Hematopoietic multipotent progenitor cell treated with erythropoietin and hydrocortisone succinate and interleukin-3 and kit ligand, for 17 days (in vitro differentiated cells): ENCODE measurements at places on chromosomes 5 and 9.

DNA sequence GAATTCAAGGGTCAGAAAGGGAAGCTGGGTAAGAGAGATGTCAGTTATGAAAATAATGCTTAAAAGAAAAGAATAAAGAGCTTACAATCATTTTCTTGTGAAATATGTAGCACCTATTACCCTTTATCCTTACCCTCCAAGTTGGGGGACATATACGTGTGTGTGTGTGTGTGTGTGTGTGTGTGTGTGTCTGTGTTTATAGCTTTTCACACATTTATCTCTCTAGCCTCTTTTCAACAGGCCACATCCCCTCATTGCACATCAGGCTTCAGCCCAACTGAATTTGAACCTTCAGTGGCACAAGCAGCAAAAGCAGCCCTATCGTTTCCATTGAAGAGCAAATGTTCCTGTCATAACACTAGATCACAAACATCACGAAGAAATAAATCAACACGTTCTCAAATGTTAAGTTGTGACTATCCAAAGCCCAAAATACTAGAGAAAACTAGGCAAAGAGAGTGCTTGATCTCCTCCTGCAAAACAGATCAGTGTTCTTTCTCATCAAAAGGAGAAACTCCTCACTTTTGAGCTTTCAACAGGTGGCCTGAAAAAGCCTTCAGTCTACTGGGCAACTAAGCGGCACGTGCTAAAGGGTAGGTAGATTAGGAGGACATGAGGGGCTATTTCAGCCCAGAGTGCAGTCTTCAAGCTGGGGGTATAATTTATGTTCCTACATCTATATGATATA lies 416.4 kb downstream of the EFNA5 start:
- no peak for DNase-seq

DNA sequence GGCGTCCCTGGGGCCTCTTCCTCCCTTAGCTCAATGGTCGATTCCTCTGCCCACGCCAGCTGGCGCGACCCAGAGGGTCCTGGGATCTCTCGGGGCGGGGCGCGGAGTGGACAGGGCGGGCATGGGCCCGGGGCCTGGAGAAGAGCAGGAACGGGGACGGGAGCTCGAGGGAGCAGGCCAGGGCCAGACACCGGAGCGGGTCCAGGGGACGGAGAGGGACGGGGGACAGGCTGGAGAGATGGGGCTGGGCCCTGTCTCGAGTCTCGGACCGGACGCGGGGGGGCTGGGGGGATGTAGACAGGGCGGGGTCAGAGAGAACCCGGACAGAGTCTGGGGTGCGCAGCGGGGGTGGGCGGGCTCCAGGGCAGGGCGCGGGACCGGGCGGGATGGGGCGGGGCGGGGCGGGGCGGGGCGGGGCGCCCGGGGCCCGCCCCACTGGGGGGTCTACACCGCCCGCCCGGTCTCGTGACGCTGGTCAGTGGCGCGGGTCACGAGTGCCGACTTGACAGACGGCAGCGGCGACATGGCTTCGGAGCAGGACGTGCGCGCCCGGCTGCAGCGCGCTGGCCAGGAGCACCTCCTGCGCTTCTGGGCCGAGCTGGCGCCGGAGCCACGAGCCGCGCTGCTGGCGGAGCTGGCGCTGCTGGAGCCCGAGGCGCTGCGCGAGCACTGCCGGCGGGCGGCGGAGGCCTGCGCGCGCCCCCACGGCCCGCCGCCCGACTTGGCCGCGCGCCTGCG lies at the start of gene UAP1L1:
Gene UAP1L1, plus strand, starts transcription at position 508 of the 738 bp plus-strand sequence. Its CDS starts 16 bp downstream, at position 524.
- DNase-seq = peak; percentile 28

DNA sequence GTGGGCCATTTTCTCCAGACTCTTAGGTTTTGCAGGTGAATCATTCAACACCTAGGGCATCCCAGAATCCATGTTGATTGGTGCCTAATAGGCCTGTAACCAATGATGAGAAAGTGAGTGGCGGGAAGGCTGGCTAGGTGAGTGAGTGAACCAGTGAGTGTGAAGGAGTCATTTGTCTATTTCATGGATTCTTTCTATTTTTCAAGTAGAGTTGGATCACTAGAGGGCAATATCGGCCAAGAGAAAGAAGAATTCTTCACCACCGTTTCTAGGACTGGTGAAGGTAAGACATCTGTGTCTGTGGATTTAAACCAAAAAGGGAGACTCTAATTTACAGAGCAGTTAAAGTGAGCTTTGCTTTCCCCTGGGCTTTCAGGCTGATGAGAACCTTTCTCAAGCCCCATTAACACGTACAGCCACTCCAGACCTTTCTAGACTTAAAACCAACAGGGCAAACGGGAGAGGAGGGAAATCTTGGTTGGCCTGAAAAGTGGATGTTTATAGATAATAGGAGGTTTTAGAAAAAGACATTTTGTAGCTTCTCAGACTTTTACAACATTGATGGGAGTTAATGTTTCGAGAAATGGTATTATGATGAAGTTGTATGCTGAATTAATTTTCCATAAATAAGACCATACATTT lies 114.3 kb upstream of the IL12B start:
- peak; percentile 11 for DNase-seq

- no peak for DNase-seq
Measured at GRCh38 chr9:87181670-87182069, 234.4 kb upstream of the GAS1 start.

GRCh38 chr5:14281746-14282181 lies 138.6 kb downstream of the TRIO start:
- DNase-seq = no peak

GRCh38 chr9:18606281-18606680 lies 132.3 kb downstream of the ADAMTSL1 start:
- no peak for DNase-seq

- DNase-seq = no peak
Measured at GRCh38 chr5:155897761-155898160, 429.2 kb upstream of the SGCD start.

DNA sequence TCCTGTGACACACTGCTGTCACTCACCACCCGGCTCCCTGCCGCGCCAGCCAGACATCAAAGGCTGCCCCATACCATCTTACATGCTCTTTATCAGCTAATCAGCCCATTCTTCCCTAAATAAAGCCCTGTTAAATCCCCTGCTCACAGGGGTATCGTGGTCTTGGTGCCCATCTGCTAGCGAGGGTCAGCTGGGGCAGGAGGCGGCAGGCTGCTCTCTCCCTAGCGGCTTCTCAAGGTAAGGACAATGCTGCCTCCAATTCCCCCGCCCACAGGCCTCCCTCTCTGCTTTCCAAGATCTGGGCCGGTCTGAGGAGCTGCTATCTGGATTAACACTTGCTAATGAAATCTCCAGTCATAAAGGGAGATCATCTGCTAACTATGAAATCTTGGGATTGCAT lies 26.8 kb downstream of the BARHL1 start:
- DNase-seq = no peak

GRCh38 chr9:72955571-72955970 lies 2.7 kb upstream of the ALDH1A1 start:
- DNase-seq = no peak

DNA sequence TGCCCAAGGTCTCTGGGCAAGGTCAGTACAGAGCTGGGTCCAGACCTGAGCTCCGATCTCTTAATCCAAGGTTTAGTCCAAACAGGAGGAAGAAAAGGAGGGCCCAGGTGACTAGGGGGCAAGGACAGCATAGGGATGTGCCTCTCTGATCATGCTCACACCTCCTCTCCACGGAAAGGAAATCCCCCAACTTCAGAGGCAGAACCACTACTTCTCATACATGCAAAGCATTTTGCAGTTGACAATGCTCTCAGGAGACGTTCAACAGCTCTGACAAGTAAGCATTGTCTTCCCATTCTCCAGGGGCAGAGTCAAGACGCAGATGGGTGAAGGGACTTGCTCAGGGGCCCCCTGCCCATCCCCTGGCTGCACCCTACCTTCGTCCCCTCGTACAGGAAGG lies 8.7 kb upstream of the CORO2A start:
- DNase-seq = no peak

DNA sequence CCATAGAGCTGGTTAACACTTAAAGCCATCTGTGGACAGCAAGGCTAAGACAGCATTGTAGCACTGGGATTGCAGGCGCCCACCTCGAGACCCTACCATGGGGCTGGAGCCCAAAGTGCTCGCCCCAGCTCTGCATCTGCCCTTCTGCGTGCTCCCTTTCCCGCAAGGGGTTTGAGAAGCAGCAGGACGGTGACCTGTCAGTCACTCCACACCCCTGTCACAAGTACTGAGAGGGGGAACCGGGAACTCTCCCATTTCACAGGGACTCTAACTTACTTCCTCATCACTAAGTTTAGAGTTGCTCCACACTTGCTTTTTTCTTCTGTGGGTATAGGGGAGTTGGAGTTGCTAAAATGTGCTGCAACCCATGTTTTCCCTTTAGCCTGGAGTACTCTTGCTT lies 273.2 kb downstream of the SMARCA2 start:
- no peak for DNase-seq

GRCh38 chr9:6884101-6884500 lies 126.3 kb downstream of the KDM4C start:
- DNase-seq = no peak

DNA sequence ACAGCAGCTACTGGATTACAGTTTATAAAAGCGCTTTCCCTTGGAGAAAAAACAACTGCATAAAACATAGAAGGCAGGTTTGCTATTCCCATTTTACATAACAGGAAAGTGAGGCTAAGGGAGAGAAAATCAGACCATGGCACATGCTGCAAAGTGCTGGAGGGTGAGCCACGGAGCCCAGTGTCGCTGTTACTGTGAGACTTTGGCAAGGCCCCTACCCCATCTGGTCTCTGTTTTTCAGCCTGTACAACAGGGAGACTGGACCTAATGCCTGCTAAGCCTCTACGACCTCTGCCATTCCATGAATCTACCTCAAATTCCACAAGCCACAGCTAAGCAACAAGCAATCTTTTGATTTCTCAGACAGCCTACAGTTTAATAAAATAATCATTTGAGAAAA lies 139.2 kb downstream of the GABBR2 start:
- DNase-seq = no peak

GRCh38 chr9:132216861-132217619 lies 55.2 kb downstream of the NTNG2 start:
- DNase-seq = no peak

DNA sequence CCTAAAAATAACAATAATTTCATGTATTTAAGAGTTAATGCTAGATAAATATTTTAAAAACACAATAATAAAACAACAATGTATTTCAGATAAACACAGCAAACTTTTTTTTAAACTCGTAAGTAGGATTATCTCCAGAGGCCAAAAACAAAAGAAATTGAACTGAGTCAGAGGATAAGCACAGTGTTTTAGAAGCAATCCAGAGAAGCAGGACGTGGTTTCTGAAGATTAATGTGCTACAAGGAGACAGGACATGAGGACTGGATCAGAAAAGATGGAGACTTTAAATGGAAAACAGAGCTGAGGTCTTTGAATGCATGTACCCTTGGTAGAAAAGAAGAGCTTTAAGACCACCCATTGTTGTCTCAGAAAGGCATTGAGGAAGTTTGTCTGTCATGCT lies 491.2 kb upstream of the TLE4 start:
- DNase-seq = no peak

DNA sequence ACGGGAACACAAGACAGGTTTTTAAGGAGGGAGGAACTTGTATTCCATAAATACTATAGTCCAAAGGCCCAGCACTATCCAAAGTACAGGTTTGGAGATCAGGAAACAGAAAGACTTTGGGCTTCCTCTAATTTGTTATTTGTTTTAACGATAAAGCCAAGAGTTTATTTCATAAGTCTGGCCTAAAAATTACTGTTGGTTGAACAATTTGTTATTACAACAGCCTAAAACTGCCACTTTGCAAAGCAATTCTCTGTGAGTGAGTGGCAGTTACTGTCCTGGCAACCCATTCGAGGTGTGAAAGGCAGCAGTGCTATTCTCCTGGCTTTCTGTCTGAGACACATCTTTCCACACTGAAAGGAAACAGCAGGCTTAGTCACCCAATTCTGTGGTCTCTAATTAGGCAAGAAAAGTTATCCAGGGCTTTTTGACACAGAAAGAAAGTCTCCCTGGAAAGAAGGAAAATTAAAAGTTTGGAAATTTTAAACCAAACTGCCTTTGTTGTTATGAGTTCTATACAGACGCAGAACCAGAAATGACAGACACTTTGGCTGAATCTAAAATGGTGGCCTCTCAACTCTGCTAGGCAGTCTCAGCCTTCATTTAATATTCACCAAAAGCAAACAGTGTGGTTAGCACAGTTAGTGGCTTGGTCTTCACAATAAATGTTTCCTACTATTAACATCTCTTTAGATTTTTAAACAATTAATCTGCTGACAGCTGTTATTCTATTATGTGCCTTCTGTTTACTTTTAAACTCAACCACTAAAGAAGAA lies 33.9 kb downstream of the PSMB7 start:
- DNase-seq = no peak

- no peak for DNase-seq
Measured at GRCh38 chr9:90029386-90029785, 424.6 kb downstream of the GADD45G start.

GRCh38 chr9:109466623-109467590 lies 31.2 kb downstream of the PTPN3 start:
- DNase-seq = no peak

DNA sequence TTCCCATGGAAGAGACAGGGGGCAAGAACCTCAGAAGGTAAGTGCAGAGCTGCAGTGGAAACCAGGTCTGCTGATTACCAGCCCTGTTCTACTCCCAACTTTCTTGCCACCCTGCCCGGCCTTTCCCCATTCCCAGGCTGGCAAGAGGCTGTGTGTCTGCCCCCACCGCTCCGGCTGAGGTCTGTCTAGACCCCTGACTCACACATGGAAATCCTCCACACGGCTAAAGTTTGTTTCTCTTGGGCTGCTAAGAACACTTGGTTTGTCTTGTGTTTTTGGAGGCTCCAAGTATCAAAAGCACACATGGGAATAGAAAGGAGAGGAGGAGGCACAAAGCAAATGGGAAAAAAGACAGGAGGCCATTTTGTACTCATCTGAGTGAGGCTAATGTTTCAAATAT lies 168.3 kb downstream of the GABBR2 start:
- no peak for DNase-seq

- DNase-seq = no peak
Measured at GRCh38 chr5:112491257-112491656, 72.2 kb upstream of the EPB41L4A start.

GRCh38 chr5:31214229-31214628 lies 20.7 kb downstream of the CDH6 start:
- no peak for DNase-seq

- no peak for DNase-seq
Measured at GRCh38 chr9:129665389-129665775, at the start of gene PRRX2. Gene PRRX2, plus strand, starts transcription at chr9:129665647. Its CDS starts 221 bp downstream, at chr9:129665868.

DNA sequence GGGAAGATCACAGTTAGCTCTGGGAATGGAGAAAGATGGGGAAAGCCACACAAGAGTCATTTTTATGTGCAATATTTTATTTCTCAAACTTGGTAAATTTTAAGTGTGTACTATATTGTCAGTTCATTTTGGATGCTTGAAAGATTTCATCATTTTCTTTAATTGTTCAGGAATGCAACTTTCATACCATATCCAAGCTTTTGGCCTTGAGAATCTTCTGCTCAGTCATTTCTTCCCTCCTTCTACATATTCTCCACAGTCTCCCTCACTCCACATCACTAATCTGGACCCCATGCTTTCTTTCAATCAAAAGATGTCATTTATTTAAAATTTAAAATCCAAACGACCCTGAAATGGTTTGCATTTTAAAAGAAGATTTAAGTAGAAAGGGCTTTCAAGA lies 135.4 kb downstream of the FAM114A2 start:
- DNase-seq = no peak

GRCh38 chr9:114303571-114303970 lies 19.3 kb upstream of the ORM1 start:
- DNase-seq = no peak
